Activated CD4-positive, alpha-beta T cell treated with anti-CD3 and anti-CD28 coated beads, Interleukin-2, amount 50 U/mL, for 16 hours (primary cell): ENCODE measurements at places on chromosomes 4 and X.

DNA sequence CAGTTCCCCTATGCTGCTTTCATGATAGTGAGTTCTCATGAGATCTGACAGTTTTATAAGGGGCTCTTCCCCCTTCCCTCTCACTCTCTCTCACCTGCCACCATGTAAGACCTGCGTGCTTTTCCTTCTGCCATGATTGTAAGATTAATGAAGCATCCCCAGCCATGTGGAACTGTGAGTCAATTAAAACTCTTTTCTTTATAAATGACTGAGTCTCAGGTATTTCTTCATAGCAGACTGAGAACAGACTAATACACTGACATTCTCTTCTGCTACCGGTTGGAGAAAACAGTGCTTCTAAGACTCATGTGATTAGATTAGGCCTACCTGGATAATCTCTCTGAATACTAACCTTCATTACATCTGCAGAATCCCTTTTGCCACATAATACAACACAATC lies 45.4 kb upstream of the TRPC5OS start:
- no peak for DNase-seq

- no peak for DNase-seq
Observed at GRCh38 chrX:150018931-150019361, 80.7 kb upstream of the EOLA2 start.

DNA sequence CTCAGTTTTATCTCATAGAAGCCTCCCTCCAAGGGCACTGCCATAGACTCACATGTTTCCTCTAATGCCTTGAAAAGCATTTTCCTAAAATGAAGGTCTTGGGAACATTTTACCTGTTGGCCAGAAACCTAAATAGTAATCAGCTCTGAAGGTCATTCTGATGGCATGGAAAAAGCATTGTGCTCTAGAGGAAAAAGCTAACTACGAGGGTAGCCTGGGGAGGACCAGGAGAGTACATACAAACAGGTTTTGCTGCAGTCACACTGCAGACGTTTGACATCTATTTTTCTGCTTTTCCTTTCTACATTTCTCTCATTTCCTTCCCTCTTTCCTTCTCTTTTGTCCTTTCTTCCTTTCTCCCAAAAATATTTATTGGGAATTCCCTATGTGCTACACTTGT lies 103.3 kb upstream of the SORBS2 start:
- DNase-seq: no peak

GRCh38 chr4:40843696-40844095 lies 93.9 kb downstream of the NSUN7 start:
- DNase-seq: peak; percentile 46

DNA sequence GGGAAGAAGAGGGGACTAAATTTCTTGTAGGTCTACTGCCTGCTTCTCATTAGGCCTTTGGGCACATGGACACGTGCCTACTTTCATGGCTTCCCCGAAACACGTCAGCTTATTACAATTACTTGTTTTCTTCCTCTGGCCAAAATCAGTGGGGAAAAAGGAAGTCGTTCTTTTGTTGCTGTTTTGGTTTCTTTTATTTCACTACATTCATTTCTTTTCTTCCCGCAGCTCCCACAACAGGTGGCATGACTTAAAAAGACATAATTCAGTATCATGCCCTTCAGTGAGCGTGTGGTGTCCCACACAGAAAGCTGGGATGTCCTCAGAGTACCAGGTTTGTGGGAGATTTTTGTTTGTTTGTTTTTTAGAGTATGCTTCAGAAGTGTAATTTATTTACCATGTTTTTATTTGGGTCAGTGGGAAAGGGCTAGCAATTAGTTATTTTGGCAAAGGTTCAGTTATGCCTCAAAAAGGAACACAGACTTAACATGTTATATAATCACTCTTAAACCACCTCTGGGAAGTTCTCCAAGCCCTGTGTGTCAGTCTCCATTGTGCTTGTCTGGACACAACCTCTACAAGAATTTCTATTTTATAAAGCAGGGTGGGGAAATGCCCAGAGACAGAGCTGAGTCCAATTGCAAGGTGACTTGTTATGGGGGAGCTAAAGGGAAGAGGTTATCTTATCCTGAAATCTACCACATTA lies 44.2 kb upstream of the SPRY1 start:
- DNase-seq: no peak

GRCh38 chr4:182937268-182938204 lies 20.4 kb upstream of the DCTD start:
- DNase-seq: no peak

DNA sequence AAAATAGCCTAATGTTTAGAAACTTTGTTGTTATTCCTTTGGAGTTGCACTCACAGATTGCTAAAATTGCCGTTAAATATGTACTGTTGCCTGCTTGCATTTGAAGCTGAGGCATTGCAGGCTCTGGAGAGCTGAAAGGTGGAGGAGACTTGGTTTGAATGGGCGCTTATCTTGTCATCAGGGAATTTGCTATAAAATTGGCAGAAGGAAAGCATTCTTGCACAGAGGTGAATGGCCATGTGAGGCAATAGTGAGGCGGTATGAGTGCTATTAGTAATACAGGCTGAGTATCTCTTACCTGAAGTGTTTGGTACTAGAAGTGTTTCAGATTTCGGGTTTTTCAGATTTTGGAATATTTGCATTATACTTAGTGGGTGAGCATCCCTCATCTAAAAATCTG lies 41.3 kb downstream of the TRAPPC11 start:
- no peak for DNase-seq

- no peak for DNase-seq
Observed at GRCh38 chrX:44489515-44489914, 53.1 kb downstream of the FUNDC1 start.

DNA sequence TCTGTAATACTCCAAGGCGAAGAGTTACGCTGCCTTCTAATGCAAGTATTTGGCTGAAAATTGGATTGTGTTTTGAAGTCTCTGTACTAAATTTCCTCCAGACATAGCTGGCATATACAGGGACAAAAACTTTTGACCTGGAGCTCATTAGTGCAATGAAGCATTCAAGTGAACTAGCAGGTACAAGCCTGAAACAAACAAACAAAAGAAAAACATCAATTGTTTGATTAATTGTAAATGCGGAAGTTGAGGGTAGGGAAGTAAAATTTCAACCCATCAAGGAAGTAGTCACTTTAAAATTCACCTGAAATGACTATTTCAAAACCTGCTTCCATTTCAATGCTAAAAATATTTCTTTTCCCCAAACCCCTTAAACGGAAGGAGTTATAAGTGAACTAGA lies 516.3 kb upstream of the ATOH1 start:
- DNase-seq: no peak

GRCh38 chrX:68942840-68943239 lies 114.0 kb downstream of the EFNB1 start:
- DNase-seq: no peak

GRCh38 chr4:166324321-166324720 lies 451.3 kb downstream of the TLL1 start:
- no peak for DNase-seq

- peak; percentile 45 for DNase-seq
Observed at GRCh38 chr4:153318696-153319320, 25.7 kb upstream of the MND1 start.

DNA sequence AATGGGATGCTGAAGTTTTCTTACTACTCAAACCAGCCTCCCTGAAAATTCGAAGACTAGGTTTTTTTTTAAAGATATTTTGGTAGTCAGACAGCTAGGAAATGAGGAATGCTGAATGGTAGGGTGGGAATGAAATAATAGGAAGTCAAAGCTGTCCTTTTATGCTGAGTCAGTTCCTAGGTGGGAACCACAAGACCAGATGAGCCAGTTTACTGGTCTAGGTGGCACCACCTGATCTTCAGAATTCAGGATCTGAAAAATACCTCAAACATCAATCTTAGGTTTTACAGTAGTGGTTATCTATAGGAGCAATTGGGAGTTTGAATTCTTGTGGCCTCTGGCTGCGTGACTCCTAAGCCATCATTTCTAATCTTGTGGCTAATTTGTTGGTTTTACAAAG lies 183.1 kb upstream of the GALNT7 start:
- DNase-seq: no peak

- DNase-seq: no peak
Observed at GRCh38 chr4:149017002-149017734, 575.0 kb upstream of the NR3C2 start.

DNA sequence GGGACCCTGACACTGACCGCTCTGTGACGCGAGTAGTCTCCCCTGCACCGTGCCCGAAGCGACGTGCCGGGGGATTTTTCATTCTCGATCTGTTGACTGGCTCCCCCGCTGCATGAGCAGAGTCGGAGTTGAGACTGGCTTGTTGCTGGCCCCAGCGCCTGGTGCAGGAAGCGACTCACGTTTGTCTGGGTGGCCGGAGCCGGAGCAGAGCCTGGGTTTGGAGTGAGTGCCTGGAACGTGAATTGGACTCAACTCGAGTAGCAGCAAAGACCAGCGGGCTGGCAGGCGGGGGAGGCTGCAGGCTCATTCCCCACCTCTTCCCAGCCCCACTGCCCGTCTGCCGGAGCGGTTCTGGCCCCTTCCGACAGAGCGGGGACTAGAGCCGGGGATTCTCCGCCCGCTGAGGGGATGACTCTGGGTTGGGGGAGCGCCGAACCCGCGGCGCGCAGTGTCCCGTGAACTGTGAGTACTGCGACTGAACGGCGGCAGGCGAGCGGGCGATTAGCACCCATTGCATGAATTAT lies 554 bp downstream of the PCDH7 start:
- DNase-seq: no peak

DNA sequence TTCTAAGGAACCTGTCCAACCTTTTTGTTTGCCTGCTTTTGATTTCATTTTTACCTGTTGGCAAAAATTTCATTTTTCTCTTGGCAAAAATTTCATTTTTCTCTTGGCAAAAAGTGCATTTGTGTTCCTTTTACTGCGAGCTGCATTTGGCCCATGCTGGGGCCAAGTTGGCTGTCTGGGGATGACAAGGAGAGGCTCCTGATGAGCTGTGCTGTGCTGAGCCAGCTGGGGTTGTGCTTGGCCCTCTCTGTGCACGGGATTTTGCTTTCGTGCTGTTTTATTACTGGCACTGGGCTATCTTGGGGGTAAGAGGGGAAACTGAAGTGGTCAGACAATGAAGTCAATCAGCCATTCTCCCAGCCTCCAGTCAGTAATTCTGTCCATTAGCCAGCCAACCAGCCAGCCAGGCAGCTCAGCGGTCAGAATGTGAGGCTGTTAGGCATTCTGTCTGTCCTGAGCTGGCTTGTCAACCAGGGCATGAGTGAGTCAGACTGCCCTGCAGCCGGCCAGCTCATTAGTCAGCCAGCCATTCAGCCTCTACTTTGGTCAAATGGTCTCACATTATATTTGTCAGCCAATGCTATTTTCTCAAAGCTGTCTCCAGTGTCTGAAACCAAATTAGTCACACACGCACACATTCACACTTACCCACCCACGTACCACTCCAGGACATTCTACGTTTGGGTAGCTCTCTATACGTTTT lies 56.9 kb upstream of the PRPS1 start:
- DNase-seq: no peak
